ENCODE measurements at places on chromosomes 12 and 14. TPM values are rescaled to one million over a fixed set of nuclear protein-coding genes. Genes with fewer than 3 reads are reported as not detected.

The FSCB gene
- not detected for total RNA-seq

The HOXC12 gene
- total RNA-seq = not detected

The TMEM30B gene
- 0.09 TPM for total RNA-seq

The NFYB gene
- total RNA-seq = 16.9 TPM

The PTPN11 gene
- total RNA-seq = 68.9 TPM

The RHOJ gene
- total RNA-seq = 112 TPM

The RND1 gene
- total RNA-seq = 1.5 TPM

The TMEM119 gene
- under 0.01 TPM for total RNA-seq

The TAS2R50 gene
- 1.8 TPM for total RNA-seq
